Osteoblast (primary cell): ENCODE measurements at places on chromosomes 1 and 21.
A peak's percentile ranks its signal among the peaks of the same experiment; 100 is the strongest.

- DNase-seq, result peak; percentile 56
These were observed 2.1 kb upstream of the EFNA1 start for GRCh38 chr1:155125511-155125945.

GRCh38 chr1:23417570-23417969 lies 7.0 kb downstream of the TCEA3 start:
- DNase-seq, result no peak

GRCh38 chr1:4599951-4600481 lies 54.4 kb upstream of the AJAP1 start:
- DNase-seq, result peak; percentile 18

DNA sequence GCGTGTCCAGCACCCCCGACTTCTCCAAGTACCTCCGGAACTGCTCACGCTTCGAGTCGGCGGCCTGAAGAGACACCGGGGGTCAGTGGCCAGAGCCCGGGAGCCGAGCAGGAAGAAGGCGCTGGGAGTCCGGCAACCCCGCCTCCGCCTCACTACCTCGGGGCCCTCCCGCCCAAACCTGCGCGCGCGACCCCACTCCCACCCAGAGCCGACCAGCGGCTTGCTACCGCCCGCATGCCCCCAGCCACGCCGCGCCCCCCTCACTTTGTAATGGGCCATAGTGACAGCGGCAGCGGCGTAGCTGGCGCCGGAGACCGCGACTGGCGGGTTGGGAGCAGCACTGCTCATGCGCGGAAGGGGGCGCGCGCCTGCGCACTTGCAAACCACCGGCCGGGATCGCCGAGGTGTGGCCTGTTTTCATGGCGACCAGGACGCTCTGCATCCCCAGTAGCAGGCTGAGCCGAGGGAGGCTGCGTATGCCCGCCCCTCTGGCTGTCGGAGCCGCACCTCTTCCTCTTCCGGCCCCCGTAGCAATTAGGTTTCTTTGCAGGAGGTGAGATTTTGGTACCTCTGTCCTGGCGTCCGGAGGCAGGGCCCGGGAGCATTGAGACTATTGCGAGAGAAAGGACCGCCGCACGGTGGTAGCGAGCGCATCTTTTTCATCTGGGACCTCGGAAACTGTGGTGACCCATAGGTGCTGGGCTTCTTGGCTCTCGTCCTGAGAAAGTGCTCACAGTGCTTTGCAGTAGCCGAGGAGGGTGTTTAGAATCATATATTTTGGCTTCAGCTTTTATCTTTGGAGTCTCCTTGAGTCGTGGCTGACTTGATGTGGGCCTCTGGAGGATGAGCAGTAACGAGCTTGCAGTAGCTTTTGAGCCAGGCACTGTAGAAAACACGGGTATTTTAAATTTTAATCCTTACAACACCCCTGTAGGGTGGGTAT lies at the start of gene MYCBP:
Gene MYCBP (minus strand): TSS at position 322 of the 943 bp plus-strand sequence. CDS start 43 bp downstream, at position 279.
- DNase-seq, result peak; percentile 99

DNA sequence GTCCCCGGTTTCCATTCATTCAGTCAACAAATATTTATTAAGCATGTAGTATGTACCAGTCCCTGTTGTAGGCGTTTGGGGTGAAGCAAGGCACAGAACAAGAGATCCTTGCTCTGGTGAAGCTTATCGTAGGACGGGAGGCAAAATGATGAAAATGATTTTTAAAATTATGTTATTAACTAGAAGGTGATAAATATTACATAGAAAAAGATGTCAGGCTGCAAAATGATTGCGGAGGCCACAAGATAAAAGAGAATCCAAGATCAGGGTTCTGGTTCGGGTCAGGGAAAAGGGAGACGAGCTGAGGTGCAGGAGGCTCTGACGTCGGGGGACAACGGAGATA lies 602 bp upstream of the CGN start:
- no peak for DNase-seq

- no peak for DNase-seq
These were observed 11.3 kb downstream of the ATAD3B start for GRCh38 chr1:1482856-1483255.

- DNase-seq, result no peak
These were observed 6.6 kb upstream of the TINAGL1 start for GRCh38 chr1:31569596-31570173.

DNA sequence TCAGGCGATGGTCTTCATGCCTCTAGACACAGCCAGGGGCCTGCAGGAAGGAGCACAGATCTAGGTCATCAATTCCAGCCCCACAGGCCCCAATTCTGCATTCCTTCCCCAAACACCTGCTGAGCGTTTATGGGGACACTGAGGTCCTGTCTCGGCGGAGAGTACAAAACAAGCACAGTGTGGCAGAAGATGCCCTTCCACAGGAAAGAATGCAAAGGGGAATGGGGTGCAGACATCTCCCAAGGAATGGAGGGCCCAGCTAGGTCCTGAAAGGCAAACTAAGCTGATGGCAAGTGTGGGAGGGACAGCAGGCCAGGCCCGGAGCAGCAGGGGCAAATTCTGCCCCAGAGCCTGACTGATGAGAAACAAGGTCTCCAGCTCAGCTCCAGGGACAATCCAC lies 3.5 kb upstream of the S100A8 start:
- no peak for DNase-seq

DNA sequence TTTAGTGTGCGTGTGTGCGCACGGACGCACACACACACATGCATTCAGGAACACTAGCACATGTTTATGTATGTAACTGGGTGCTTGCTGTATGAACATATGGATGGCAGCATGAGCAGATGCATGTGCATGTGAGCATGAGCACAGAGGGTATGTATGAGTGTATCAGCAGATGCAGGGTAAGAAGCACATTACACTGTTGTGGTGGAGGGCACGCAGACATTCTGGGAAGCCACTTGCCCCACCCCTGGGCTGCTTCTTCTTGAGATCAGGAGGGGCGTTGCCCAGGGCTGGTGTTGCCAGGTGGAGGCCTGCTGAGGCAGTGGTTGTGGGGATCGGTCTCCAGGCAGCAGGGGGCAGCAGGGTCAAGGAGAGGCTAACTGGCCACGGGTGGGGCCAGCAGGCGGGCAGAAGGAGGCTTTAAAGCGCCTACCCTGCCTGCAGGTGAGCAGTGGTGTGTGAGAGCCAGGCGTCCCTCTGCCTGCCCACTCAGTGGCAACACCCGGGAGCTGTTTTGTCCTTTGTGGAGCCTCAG lies 3.9 kb upstream of the P3R3URF start:
- DNase-seq, result no peak

- DNase-seq, result no peak
These were observed 59.7 kb downstream of the LBR start for GRCh38 chr1:225368036-225368552.

DNA sequence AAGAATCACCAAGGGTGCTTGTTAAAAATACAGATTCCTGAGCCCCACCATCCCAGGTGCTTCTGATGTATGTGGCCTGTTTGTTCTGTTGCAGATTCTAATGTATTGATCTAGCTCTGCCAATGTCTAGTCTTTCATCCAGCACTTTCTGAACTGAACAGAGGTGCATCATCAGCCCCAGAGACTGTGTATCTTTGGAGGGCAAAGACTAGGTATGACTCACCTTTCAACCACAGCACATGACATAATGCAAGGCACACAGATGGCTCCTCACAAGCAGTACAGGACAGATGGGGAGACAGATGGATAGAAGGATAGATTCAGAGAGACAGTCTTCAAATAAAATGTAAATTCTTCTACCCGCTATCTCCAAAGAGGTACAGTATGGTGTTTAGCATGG lies 32.3 kb downstream of the CD58 start:
- peak; percentile 52 for DNase-seq

DNA sequence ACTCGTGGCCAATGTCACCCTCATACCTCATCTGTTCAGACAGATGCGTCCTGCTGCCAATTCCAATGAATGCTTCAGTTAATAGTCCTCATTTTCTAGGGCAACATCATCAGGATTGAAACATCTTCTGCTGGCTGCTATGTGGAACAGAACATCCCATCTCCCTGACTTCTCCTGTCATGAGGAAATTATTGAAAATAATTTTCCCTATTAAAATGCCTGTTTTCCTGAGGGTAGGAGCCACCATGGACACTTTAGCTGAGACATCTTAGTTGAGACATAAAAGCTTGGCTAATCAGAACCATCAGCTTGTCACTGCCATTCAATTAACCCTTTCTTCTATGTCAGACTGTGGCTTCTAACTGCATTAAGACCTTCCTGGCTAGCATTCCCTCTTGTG lies 396.1 kb downstream of the HHAT start:
- no peak for DNase-seq

GRCh38 chr1:110916669-110917306 lies 43.8 kb downstream of the CD53 start:
- no peak for DNase-seq

DNA sequence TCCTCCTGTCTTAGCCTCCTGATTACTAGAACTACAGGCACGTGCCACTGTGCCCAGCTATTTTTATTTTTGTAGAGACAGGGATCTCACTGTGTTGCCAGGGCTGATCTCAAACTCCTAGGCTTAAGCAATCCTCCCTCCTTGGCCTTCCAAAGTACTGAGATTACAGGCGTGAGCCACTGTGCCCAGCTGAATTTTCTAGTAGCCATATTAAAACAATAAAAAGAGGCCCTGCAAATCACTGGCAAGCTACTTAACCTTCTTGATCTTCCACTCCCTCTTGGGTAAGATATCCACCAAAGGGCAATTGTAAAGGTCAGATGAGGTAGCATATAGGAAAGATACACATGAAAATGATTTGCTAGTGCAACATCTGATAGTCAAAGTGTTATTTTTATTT lies 65.6 kb upstream of the SRSF10 start:
- no peak for DNase-seq

DNA sequence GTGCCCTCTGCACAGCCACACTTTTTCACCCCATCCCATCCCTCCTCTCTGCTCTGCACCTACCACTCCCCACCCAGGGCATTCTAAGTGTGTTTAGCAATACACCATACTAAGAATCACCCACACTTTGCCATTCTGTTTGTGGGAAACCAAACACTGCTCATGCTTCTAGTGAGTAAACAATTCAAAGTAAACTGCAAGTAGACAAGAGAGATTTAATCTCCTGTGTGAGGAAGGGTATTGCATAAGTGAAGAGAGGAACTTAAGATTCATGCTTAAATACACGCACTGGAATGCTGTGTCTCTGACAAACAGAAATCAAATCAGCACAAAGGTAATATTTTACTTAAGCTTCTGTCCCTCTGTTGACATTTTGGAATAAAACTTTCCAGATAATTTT lies 4.8 kb upstream of the EDARADD start:
- DNase-seq, result no peak

- peak; percentile 42 for DNase-seq
These were observed 149.9 kb downstream of the MRPL39 start for GRCh38 chr21:25457411-25457810.

- no peak for DNase-seq
These were observed 37.3 kb downstream of the IFNAR1 start for GRCh38 chr21:33362044-33362555.

DNA sequence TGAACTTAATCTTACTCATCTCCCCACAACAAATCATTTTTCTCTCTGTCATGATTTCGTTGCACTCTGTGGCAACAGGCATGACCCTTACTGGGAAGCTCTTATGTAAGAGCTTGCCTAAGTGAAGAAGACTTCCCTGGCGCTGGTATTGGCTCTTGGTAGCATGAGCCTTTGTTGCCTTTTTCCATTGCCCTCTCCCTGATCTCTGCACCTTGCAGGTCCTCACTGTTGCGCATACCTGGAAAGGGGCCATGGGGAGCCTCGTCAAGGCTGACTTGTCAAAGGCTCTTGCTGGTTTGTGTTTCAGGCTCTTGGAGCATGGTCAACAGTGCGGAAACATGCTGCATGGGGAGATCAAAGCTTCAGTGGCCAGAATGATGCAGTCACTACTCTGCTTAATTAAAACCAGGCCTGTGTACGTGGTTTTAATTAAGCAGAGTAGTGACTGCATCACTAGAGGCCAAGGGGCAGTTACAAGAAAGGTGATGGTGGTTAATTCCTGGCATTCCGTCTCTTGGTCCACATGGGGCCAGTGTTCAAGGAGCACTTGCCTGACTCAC lies 141.3 kb downstream of the SPATA46 start:
- no peak for DNase-seq

DNA sequence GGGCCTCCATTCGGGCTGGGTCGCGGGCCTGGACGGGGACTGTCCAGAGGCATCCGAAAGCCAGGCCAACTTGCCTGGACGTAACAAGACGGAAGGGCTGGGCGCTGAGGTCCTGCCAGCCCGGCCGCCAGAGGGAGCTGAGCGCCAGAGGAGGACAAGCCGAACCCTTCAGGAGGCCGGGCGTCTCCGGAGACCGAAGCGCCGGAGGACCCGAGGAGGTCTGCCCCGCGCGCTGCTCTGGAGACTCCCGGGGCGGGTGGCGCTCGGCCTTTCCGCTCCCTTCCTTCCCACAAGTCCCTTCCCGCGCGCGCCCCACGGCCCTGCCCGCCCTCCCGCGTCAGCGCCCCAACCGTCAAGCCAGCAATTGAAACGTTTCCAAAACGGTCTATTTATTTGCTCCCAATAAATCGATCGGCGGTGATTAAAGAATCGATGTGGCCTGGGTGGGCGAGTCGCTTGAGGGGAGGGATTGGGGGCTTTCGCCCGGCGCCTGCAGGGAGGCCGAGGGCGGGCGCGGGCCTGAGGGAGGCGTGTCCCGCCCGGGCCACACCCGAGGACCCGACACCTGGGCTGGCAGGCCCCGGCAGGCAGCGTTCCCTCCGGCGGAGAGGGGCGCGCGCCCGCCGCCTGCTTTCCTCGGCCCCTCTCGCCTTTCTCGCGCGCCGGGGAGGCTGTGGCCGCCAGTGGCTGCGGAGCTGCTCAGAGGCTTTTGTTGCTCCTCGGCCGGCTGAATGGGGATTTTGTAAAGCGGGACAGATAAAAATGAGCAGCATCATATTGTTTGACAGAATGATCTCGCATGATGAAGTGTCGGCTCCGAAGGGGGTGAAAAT lies 5.2 kb upstream of the FOXD3 start:
- DNase-seq, result peak; percentile 87

DNA sequence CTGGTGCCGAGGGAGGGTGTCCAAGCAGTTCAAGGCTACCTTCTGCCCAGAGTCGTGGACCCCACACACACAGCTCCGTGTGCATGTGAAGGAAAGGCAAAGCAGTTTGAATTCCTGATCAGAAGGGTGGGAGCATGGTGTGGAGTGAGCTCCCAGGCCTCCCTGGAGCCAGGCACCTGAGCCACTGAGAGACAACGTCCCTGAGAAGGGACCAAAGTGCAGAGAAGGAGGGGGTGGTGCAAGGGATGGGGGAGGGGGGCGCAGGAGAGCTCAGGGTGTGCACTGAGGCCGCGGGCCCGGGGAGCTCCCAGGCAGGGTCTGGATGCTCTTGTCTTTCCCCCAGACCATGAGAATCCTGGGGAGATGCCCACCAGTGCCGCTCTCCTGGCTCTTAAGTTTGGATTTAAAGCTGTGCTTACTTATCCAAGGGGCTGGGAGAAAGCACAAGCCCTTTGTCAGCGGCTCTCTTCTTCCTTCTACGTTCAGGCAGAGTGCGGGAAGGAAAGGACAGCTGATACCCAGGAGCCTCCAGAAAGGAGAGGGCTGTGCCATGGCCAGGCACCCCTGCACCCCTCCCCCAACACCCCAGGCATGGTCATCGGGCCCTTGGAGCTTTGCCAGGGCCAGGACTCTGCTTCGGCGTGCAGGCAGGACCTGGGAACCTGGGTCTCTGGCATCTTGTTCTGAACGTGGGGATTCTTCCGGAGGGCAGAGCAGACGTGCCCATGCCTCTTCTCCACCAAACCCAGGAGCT lies 24.1 kb downstream of the ACTA1 start:
- peak; percentile 52 for DNase-seq

GRCh38 chr1:117318426-117318825 lies 48.8 kb upstream of the MAN1A2 start:
- no peak for DNase-seq

- no peak for DNase-seq
These were observed 207.6 kb downstream of the TM2D1 start for GRCh38 chr1:61517345-61517744.
